ENCODE measurements at places on chromosomes 5 and 9.
A peak's percentile ranks its signal among the peaks of the same experiment; 100 is the strongest.

DNA sequence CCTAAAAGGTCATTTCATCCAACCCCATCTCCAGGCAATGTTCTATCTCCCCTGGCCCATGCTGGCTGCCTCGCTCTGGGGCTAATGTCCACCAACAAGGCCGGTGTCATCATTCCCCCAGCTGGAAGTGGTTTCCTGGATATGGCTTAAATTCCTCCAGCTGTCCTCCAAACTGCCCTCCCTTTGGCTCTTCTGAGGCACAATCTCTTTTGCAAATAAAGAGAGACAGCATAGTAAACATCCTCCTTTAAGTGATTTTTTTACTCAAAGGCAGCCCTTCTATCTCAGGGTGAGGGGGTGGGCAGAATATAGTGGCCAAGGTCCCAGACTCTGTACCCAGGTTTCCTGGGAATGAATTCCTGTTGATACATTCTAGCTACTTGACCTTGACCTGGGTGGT, 117.4 kb upstream of the PANK3 start:
- DNase-seq: no peak

DNA sequence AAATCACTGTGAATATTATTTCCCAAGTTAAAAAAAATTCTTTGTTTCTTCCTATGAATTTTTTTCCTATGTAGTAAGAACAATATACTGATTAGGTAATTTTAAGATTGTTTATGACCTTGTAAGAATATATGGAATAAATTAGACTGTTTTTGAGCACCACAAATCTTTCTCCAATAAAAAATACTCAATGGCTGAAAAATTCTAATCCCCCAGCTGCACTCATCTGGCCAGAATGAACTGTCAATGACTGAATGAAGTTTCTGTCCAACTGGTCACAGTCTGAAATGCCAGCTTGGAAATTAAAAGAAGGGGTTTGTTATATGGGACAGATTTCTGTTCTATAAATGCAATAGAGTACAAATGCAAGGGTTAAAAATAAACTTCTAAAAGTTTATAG, 569.5 kb upstream of the SEMA6A start:
- DNase-seq: no peak

DNA sequence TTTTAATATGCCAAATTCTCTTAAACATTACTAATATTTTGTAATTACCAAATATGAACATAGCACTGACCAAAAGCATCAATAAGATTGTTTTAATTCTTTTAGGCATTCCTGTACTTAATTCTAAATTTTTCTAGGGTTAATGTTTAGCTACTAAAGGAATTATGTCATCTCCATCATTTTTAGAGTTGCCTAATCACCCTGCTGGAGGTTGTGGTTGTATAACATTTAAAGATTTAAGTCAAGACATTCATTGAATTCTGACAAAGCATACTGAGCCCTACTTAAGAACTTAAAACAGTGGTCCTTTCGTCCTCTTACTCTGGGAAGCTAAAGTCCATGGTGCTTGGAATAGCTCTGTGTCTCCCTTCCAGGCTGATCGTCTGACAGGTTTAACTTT, 28.1 kb upstream of the DAB2 start:
- no peak for DNase-seq

GRCh38 chr9:88776717-88777497, 214.4 kb upstream of the S1PR3 start:
- DNase-seq: no peak

- DNase-seq: no peak
Measured at GRCh38 chr5:72280581-72281069, 39.4 kb downstream of the MRPS27 start.

DNA sequence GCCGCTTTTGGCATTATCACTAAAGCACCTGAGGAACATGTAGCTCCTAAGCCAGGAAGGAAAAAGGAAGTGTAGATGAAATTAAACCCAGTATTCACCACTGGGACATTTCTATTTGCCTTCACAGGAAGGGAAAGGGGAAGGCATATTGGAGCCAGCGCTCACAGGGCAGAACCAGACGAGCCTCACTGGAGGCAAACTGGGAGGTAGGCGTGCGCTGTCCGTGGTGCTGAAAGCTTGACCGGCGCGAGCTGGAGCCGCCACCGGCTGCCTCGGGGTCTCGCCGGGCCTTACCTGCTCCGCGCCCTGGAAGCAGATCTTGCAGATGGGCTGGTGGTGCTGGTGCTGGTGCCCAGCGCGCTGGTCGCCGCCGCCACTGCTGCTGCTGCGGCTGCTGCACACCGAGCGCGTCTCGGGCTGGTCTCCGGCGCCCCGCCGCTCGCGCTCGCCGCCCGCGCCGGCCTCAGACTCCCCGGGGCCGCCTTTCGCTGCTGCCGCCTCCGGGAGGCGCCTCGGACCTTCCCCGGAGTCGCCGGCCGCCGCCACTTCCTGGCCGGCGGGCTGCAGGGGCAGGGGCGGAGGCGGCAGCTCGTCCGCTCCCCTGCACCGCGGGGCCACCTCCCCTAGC, 732 bp downstream of the MARCHF11 start:
- DNase-seq: no peak

- DNase-seq: no peak
Measured at GRCh38 chr5:136062366-136063274, 33.8 kb downstream of the TGFBI start.

DNA sequence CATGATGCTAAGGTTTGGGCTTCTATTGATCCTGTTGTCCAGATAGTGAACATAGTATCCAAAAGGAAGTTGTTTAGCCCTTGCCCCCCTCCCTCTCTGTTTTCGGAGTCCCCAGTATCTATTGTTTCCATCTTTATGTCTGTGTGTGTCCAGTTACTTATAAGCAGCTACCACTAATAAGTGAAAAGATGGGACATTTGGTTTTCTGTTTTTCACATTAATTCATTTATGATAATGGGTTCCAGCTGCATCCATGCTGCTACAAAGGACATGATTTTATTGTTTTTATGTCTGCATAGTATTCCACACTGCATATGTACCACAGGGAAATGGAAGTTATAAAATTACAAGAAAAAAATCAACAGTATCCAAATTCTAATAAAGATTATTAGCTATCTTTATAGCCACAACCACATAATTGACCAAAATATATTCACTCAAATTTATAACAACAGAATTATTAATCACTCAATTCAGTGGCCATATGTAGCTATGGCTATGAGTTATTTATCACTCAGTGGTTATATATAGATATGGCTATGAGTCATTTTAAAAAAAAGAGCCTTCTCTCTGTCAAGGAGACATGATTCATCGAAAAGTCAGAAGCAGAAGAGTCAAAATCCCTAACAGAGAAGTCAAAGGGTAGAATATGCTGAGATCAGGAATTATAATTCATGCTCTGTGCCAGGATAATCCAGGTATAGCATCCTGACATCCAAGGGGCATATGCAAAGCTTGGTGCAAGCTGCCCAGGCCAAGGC, 367.5 kb downstream of the DEPDC1B start:
- no peak for DNase-seq

GRCh38 chr9:99516657-99517049, 294.6 kb downstream of the SEC61B start:
- no peak for DNase-seq

GRCh38 chr5:91339063-91339705, 43.9 kb downstream of the ARRDC3 start:
- DNase-seq: no peak

- DNase-seq: no peak
Measured at GRCh38 chr9:134670851-134671281, 29.3 kb downstream of the COL5A1 start.

DNA sequence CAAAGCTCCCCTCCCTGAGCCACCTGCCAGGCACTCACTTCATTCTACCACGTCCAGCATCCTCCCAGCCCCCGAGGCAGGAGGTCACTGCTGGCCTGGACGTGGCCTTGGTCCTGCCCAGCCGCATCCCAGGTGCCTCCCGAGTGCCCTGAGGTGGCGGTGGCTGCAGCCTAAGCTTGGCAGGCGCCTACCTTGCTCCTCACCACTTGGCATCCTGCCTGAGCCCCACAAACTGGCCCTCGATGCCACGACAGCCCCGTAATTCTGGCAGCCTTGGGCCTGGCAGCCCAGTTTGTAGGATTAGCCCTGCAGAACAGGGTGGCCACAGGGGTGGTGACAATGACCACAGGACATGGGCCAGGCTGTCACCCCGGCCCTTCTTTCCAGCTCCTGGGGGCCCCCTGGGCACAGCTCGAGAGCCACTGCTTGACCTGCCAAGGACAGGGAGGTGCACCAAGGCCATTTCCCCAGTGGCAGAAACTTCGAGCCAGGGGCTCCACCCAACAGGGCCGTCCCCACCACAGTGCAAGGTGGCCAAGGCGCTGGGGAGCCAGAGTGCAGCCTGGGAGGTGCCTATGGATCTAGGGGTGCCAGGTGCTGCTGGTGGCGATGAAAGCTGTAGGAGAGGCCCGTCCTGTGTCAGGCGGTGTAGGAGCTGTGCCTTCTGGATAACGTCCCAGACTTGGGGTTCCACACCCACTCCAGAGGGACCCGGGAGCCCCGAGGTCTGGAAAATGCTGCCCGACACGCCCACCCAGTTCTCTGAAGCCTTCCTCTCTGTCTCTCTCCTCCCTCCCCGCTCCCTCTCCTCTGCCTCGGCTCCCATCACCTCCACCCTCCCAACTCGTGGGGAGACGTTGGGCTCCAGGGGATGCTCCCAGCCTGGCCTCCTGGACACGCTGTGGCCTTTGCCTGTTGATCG, 18.4 kb downstream of the NKD2 start:
- DNase-seq: no peak

DNA sequence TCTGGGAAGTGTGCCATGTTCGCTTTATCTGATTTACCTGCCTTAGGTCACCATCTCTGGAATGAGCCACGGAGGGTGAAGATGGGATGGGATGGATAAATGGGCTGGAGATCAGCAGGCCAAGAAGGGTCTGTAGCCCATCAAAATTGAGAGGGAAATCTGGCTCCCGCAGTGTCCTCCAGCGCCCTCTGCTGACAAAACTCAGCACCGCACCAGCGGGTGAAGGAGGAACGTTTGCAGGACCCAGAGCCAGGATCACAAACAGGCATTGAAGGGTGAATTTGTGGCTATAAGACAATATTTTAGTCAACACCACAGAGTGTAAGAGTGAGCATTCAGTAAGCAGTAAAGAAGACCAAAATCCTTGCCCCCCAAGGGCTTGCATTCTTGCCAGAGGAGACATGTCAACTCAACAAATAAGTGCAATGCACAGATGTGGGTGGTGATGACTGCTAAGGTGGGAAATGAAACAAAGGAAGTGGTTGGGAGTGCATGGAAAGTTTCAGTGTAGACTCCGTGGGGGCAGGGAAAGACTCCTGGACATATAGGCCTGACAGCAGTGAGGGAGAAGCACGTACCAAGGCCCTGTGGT, 124.4 kb downstream of the TENT4A start:
- DNase-seq: no peak

DNA sequence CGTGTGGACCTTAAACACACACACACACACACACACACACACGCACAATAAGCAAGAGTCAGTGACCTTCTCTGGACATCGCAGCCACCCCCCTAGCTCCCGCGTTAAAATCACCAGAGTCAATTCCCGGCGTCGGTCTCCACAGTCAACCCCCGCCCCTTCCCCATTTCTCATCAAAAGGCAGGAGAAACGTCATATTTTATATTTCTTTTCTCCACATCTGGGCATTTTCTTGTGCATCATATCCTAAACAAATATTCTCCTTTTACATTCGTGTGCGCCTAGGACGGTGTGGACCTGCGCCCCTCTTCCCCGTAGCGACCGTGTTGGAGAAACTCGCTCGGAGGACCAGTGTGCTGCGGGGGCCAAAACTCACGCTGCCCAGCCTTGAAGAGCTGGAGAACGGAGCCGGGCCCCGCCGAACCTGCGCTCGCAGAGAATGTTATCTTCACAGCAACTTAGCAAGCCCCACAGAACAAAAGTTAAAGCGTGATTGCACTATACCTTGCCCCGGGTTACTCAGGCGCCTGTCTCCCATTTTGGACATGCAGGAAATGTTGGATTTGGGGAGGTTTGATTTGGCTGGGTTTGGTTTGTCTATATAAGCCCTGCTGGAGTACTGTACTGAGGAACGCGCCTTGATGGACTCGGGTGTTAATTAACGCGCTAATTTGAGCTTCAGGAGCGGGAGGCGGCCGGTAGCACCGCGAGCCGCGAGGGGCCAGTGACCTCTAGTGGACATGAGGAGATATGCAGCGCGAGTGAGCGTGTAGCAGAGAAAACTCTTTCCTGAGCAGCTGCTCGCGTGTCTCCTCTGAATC, 192.4 kb downstream of the MEF2C start:
- peak; percentile 27 for DNase-seq

GRCh38 chr5:178143901-178144300, 9.8 kb downstream of the NHP2 start:
- no peak for DNase-seq
